ENCODE measurements at places on chromosomes 12 and 14.

- no peak for DNase-seq
These were observed 25.9 kb downstream of the PSEN1 start for GRCh38 chr14:73162251-73162650.

DNA sequence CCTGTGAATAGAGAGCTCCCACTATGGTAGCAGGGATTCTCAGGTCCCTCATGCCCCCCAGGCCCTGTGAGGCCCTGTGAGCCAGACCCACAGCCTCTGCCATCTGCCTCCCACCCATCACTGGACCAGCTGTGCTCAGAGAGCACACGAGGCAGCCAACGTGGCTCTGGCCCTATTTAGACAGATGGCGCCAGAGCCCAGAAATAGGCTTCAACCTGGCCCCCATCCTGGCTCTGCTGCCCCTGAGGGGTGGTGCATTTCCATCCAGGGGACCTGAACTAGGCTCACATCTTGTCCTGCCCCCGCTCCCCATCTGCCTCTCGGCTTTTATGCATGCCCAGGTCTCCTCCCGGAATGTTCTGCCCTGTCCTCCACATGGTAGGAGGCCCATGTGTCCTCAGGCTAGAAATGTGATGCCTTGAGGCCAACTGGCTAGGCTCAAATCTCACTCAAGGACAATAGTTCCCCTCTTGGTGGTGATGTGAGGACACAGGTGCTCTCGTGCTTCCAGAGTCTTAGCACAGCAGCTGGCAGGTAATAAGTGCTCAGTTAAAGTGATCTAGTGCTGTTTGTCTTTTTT lies 18.9 kb downstream of the TMEM63C start:
- DNase-seq, result no peak

GRCh38 chr14:100472094-100472455 lies 115.1 kb downstream of the BEGAIN start:
- DNase-seq, result no peak

- DNase-seq, result no peak
These were observed 39.5 kb upstream of the RIN3 start for GRCh38 chr14:92473969-92474535.

GRCh38 chr12:25557830-25558436 lies 4.8 kb upstream of the LMNTD1 start:
- DNase-seq, result no peak

DNA sequence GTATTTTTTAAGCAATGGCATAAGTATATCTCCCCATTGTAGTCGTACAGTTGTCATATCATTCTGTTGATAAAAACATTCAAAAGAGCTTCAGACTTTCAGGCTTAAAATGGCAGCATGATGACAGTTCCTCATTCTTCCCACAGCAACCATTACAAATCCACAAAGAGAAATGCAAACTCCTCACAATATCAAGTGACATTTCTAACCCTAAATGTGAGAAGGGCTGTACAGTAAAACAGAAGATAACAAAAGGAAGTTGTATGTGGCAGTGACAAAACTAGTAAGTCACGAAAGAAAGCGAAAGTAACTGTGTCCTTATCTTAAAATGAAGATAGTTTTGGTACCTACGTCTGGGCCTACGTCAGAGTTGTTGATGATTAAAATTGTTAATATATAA lies 46.7 kb downstream of the GXYLT1 start:
- no peak for DNase-seq

DNA sequence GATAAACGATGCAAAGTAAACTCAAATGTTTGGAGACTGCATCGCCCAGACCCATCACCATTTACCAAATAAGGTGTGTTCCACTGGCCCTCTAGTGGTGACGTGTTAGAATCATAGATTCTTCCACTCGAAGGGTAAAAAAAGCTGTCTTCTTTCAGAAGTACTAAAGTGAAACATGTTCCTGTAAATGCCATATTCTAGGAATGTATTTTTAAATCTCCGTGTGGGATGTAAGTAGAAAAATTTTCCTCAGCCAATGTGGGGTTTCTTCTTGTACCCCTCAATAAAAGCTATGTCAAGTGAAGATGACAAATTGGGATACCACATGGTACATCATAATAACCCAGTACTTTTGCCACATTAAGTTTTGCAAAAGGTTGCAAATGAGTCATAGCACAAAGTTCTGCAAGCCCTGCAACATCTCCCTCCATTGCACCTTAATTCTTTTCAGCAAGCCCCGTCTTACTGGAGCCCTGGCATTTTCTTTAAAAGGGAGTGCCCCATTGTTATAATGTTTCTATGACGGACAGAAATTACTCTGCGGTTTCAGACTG lies 100.8 kb downstream of the CCER1 start:
- DNase-seq, result no peak

DNA sequence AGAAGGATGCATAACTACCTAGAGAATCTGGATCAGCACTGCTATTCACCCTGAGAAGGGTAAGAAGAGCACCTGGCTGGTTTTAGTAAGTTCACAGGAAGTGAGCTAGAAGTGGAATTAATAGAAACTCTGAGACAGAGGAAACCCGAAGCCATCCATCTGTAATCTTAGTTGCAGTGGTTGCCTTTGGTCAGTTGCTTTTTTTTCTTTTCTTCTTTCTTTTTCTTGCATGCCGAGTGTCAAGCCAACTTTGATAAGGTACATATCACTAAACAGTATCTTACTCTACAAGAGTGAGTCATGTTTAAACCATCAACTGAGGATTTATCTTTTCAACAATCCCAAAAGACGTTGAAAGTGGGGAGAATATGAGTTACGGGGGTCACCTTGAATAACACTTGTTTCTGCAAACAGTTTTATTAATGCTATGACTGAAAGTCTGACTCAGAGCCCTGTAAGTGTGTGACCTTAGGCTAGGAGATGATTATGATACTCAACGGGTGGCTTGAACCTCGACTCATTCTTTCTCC lies 26.7 kb downstream of the C12orf75 start:
- DNase-seq, result no peak

DNA sequence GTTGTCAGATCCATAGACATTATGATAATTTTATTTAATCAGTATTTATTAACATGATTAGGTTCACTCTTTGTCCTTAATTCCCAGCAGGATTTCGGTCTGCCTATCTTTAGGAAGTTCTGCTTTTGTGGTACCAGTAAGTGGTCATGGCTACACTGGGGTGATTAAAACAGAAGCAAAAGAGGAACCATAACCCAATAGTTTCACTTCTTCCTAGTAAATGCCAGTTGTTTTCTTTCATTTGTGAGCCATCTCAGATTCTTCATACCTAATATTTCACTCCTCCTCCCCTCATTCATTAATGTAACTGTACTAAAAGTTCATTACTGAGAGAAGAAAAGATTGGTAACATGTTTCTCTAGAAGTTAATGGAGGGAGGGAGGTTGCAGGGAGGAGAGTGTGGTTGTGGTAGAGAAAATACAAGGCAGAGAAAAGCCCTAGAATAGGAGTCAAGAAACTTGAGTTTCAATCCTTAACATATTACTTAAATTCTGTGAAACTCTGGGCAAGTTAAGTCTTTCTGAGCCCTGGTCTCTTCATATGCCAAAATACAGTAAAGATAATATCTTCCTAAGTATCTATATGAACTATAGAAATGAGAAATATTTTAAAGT lies 101.2 kb downstream of the PEBP1 start:
- DNase-seq, result no peak

- no peak for DNase-seq
These were observed 54.1 kb upstream of the ASPG start for GRCh38 chr14:104031384-104031783.

GRCh38 chr14:31320216-31320615 lies 100.1 kb downstream of the HEATR5A start:
- DNase-seq, result no peak

DNA sequence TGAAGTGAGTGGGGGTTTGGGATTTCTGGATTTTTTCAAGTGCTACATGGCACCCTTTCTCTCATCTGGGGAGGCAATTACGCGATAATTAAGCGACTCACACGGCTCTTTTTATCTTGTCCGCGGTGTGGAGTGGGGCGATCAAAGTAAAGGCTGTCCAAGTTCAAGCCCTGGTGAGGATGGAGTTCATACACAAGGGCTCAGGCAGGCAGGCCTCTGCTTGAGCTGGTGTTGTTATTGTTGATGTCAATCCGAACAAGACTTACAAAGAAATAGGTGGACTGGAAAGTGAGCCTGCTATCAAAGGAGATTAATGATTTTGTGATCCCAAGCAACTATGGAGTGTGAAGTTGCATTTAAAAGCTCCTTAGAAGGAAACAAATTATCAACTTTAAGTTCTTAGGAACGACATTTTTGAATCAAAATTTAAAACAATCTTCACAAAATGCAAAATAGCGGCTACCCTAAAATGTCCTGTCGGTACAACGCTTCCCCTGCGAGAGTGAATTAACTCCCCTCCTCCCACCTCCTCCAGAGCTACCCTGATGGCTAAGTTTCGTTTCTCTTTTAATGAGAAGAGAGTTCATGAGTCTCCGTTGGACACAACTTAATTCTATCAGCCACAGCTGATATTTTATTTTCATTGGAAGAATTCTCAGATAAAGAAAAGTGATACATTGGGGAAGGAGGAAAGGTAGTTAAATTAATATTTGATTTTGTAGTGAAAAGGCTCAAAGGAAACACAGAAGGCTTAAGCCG lies 5.9 kb downstream of the FOXA1 start:
- no peak for DNase-seq

GRCh38 chr12:63301311-63301710 lies 150.3 kb upstream of the AVPR1A start:
- no peak for DNase-seq

- no peak for DNase-seq
These were observed 24.0 kb upstream of the KRT78 start for GRCh38 chr12:52872644-52873389.

- no peak for DNase-seq
These were observed at the start of gene TEX52 for GRCh38 chr12:2857021-2857431. Gene TEX52, minus strand, starts transcription at chr12:2857039. Its CDS starts 13 bp downstream, at chr12:2857026.

Measured in tibial artery (tissue), 4 donors.